ENCODE measurements at places on chromosomes 7 and 10. TPM values are rescaled to one million over a fixed set of nuclear protein-coding genes. Genes with fewer than 3 reads are reported as not detected.

The RAMP3 gene
- not detected for total RNA-seq

The AMPH gene
- under 0.01 TPM for total RNA-seq

The BHLHA15 gene
- not detected for total RNA-seq

DNA sequence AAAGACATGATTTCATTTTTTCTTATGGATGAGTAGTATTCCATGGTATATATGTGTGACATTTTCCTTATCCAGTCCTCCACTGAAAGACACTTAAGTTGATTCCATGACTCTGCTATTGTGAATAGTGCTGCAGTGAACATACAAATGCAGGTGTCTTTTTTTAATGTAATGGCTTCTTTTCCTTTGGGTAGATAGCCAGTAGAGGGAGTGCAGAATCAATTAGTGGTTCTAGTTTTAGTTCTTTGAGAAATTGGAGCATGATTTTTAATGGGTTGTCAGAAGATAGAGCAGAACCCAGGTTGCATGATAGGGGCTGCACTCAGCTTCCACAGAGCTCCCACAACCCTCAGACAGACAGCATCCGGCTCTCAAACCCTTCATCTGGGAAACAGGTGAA is 152.9 kb upstream of the PLXDC2 start:
- DNase-seq, result no peak

DNA sequence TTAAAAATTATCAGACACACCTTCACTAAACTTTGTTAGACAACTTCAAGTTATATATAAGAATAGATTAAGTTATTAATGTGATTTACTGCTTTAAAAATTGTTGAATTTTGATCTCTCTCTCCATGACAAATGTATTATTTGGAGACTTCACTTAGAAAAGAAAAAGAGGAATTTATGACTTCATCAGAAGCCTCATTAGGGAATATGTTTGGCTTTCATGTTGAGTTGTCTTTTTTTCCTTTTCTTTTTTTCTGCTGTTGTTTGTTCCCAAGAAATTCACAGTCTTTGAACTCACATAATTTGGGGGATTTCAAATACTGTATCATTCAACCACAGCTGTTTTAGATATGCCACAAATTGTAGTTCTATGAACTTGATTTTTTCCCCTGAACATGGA is 149.5 kb downstream of the PPP1R9A start:
- DNase-seq, result no peak

- no peak for DNase-seq
Observed at GRCh38 chr7:133606991-133607390, 354.1 kb downstream of the EXOC4 start.

GRCh38 chr7:51090411-51090810 is 226.2 kb downstream of the COBL start:
- no peak for DNase-seq

- DNase-seq, result no peak
Observed at GRCh38 chr10:104688251-104689042, 47.4 kb downstream of the SORCS3 start.

GRCh38 chr10:122998934-122999333 is 9.7 kb downstream of the IKZF5 start:
- DNase-seq, result no peak

Measured in mammary epithelial cell (primary cell).